Sigmoid colon (tissue), 7 donors: ENCODE measurements at places on chromosomes 6 and 20. TPM values are rescaled to one million over a fixed set of nuclear protein-coding genes. Genes with fewer than 3 reads are reported as not detected.

The CCN2 gene
- 39.2 TPM for polyA plus RNA-seq

GRCh38 chr6:35484921-35485392, 11.9 kb downstream of the TEAD3 start:
- DNase-seq = peak; percentile 71

GRCh38 chr6:136889271-136890193, 32.6 kb upstream of the SLC35D3 start:
- no peak for DNase-seq

DNA sequence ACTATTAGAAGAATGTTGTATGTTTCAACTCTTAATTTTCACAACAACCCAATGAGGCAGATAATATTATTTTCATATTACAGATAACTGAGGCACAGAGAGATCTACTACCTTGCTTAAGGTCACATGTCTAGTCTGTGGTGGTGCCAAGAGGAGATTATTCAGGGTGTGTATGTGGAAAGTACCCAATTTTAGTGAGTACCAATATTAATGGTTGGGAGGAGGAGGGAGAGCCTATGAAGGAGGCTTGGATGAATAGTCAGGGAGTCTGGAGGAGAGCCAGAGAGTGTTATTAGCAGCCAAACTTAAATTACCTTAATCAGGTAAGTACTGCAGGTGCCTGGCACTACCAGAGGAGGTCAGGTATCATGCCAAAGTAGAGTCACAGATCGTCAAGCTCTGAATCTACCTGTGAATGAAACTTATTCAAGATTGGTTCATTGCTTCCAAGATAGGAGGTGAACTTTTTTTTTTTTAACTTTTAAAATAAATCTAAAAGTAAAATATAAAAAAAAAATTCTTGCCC, 10.9 kb upstream of the CALHM6 start:
- no peak for DNase-seq

DNA sequence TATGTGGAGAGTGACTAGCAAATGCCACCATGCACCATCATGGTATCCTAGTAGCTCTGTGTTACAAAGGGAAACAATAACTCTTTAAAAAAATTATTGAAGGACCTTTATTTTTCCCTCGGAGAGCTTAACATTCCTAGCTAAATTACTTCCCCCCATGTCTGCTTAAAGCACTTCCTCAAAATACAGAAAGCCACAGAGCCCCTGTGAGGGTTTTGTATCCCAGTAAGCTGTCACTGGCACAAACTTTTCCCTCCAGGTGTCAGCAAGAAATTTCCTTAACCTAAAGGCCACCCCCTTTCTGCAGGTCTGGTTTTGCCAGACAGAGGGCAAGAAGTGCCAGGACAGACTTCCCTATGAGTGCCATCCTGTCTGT, 340.0 kb upstream of the PRDM1 start:
- DNase-seq = no peak

The DLK2 gene
- polyA plus RNA-seq = not detected

GRCh38 chr6:149482545-149483333, 2.1 kb downstream of the ZC3H12D start:
- DNase-seq = no peak

The SPDEF gene
- polyA plus RNA-seq = 91.3 TPM

GRCh38 chr6:137156650-137157049, 16.8 kb downstream of the IL22RA2 start:
- no peak for DNase-seq

DNA sequence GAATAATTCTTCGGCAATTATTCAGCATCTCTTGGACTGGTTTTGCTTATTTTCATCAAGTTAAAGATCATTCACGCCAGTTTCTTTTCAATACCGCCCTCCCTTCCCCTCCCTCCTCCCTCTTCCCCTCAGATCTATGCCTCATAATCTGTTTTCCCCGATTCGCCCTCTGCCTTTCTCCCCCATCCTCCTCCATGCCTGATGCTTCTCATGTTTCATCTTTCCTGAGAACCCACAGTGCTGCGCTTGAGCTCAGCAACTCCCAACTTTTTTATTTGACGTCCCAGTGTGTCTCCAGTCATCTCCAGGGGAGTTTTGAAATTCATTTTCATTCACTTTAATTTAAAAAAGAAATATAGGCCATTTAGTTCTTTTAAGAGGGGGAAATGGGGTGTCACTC, 142.7 kb downstream of the PTPRT start:
- DNase-seq = no peak

GRCh38 chr20:51420111-51420510, 122.4 kb downstream of the NFATC2 start:
- DNase-seq = no peak

- DNase-seq = no peak
These were observed 254.7 kb downstream of the TSHZ2 start for GRCh38 chr20:53226826-53227225.

The SLC2A4RG gene
- 33.0 TPM for polyA plus RNA-seq

DNA sequence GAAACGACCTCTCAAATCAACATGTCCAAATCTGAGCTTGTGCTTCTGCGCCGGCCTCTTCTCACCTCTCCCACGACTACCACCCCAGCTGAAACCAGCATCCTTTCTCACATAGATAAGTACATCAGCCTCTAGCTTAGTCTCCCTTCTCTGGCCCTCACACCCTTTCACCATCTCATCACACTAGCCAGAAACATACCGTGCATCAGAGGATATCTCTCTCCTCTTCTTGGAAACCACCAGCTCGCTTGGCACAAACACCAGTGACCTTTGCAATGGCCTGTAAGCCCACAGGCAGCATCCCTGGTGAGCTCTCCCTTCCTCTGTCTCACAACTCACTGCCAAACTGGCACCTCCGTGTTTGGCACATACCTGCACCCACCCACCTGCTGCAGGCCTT, 291.8 kb downstream of the EYA4 start:
- DNase-seq = no peak

The CRISP3 gene
- polyA plus RNA-seq = 0.60 TPM

The KIAA0408 gene
- polyA plus RNA-seq = 2.4 TPM

DNA sequence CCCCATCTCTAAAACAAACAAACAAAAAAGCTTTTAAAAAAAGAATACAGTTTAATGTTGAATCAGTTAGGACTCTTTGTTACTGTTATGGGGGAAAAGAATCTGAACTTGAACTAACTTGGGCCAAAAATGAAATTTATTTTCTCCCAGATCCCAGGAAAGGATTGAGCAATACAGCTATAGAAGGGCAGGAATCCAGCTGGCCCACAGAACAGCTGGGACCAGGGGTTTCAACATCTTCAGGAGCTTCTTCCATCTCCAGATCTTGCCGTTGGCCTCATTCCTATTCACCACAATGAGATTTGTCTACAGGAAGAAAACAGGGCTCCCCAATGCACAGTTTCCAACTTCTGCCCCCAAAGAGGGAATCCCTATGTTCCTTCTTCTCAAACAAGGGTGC, 43.2 kb upstream of the AKAP12 start:
- DNase-seq = peak; percentile 89

The SLPI gene
- 82.3 TPM for polyA plus RNA-seq

DNA sequence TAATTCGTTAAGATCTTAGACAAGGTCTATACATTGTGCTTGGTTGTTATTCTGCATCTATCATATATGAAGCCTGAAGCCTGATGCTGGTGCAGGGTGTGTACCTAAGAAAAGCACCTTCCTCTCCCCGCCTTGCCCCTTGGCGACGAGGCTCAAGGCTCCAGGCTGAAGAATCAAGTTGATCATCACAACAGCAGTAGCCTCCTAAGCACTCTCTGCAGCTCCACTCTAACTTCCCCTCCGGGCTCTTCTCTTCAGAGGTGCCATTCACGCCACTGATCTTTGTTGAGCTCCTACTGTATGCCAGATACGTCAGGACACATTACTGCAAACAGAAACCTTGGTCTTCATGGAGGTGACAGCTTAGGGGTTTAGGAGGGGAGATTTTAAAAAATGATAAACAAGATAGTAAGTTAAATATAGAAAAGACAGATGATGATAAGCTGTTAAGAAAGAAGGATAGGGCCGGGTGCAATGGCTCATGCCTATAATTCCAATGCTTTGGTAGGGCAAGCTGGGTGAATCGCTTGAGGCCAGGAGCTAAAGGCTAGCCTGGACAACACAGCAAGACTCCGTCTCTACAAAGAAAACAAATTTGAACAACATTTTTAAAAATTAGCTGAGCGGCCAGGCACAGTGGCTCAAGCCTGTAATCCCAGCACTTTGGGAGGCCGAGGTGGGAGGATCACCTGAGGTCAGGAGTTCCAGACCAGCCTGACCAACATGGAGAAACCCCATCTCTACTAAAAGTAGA, 38.4 kb upstream of the ZNF217 start:
- no peak for DNase-seq

The PRL gene
- polyA plus RNA-seq = not detected

GRCh38 chr6:37218511-37218910, 39.1 kb upstream of the TBC1D22B start:
- DNase-seq = no peak

The DACT2 gene
- polyA plus RNA-seq = 0.92 TPM

GRCh38 chr20:1844325-1845162, 50.7 kb upstream of the SIRPA start:
- DNase-seq = peak; percentile 94

The POU5F1 gene
- polyA plus RNA-seq = not detected

GRCh38 chr6:125662296-125662695, 87.1 kb upstream of the HEY2 start:
- no peak for DNase-seq

DNA sequence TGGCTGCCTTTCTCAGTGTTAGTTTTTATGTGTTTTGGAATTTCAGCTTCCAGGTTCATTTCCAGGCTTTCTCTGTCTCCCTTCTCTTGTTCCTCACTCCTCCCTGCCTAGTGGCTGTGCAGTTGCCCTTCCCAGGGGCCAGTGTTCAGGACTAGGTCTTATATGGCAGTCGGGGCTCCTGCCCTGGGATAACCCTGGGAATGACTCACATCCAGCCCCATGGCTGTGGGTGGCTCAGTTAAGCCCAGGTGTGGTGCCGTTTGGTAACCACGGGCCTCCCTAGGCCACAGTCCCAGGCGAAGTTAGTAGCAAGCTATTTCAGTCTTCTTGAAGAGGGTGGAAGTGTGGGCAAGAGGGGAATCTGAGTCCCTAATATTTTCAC, 57.4 kb upstream of the DDR1 start:
- DNase-seq = no peak

DNA sequence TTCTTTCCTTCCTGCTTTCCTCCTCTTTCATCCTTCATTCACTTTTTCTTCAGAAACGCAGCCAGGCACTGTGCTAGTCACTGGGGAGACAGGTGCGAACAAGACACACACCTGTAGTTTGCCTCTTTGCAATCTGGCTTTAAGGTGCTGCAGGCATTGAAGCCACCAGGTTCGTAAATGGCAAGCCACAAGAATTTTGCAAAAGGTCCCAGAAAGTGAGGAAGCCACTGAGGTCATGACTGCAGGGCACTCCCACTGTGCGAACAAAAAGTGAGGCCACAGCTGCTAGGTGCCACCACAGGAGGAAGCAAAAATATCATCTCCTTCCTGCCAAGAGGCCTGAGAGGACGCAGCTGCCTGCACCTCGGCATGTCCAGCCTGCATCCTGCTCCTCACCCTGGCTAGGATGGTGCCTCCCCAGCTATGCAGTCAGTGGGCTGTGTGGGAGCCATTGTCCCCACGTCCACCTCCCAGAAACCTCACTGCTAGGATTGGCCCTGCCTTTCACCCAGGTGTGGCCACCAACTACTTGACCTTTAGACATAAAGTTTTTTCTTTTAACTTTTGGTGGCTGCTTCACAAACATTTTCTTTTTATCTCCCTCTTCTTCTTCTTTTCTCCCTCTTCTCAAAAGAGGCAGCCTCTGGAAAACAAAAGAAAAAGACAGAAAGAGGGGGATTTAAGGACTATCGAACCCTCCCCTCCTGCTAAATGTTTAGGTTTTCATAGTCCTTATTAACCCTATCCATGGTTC, 230.8 kb downstream of the BCAS1 start:
- no peak for DNase-seq

The PAK5 gene
- polyA plus RNA-seq = not detected

The SIRPA gene
- polyA plus RNA-seq = 14.3 TPM

DNA sequence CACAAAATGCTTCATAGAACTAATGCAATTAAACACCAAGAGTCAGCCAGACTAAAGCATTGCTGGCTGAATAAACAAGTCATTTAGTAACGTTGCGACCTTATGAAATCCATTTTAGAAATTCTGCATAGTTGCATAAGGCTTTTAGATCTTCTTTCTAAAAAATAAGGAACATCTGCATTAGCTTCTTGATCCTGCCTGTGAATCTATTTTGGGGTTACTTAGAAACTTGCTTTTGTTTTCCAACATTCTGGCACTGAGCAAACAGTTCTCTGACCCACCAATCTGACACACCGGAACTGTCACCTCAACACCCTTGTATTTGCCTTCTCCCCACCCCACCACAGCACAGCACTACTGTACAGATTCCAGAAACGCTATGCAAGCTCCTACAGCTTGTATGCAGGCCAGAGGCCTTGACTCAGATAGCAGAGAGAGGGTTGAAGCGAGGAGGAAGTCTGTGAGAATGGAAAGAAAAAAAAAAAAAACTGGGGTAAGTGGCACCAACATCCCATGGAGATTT, 55.0 kb downstream of the KIF13A start:
- DNase-seq = peak; percentile 72

- DNase-seq = no peak
These were observed 65.9 kb downstream of the FAM135A start for GRCh38 chr6:70479236-70479635.

The SLA2 gene
- 3.4 TPM for polyA plus RNA-seq

- DNase-seq = peak; percentile 91
These were observed 1.1 kb downstream of the NFATC2 start for GRCh38 chr20:51541189-51542032.

The ADGB gene
- polyA plus RNA-seq = not detected

GRCh38 chr20:10381477-10381876, 52.5 kb downstream of the MKKS start:
- no peak for DNase-seq

- DNase-seq = no peak
These were observed 9.6 kb downstream of the DSTN start for GRCh38 chr20:17579369-17580039.

DNA sequence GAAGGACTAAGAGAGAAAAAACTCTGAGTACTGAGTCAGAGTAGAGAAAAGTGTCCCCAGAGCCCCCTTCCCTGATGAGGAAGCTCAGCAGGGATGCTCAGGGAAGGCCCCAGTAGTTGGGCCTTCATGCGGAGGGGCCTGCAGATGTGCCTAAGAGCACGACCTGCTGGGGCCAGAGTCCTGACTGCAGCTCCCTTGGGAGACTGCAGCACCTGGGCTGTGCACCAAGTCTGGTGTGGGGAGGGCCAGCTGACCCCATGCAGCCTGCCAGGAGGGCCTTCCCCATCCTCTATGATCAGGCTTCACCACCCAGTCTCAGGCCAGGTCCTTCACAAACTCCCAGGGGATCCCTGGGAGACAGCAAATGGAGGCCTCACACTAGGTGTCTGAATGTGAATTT, 130.4 kb downstream of the FNDC1 start:
- DNase-seq = no peak
